ENCODE measurements at places on chromosomes 3 and 15.
A peak's percentile ranks its signal among the peaks of the same experiment; 100 is the strongest.

- DNase-seq: peak; percentile 23
Observed at GRCh38 chr3:106482451-106482850, 613.6 kb upstream of the CBLB start.

DNA sequence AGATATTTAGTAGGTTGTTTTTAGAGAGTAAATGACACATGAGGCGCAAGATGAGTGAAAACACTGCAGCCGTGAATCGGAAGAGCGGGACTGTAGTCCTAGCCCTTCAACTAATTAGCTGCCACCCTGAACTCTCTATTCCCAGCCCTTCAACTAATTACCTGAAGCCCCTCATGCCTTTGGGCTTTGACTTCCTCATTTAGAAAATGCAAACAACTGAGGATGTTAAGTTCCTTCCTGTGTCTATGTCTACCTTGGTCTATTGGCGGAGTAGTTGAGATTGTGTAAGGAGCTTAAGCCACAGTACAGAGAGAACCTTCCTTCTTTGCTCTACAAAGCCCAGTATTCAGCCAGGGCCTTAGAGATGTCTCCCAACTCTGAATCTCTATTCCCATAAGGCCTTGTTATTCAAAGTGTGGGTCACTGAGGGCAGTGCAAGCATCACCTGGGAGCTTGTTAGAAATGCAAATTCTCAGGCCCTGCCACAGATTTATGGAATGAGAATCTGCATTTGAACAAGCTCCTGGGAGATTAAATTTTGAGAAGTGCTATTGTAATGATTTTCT lies 71.8 kb upstream of the SCN5A start:
- DNase-seq: no peak

- no peak for DNase-seq
Observed at GRCh38 chr15:57297163-57297593, 79.1 kb upstream of the CGNL1 start.

DNA sequence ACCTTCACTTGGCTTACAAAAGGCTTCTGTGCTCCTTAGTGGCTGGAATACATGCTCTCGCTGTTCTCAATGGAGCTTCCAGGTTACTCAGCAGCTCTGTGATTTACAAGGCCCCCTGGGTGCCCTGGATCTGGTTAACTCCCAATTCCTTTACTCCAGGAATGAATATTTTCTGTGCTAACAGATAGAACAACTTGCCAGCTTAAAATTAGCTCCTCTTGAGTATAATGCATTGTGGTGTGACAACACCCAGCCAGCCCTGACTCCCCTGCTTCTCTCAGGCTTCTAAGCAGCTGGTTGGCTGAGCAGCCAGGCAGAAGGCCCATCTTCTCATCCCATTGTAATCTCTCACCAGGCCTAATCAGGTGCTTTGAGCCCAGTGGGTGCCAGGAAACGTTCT lies 246.4 kb downstream of the ALCAM start:
- DNase-seq: peak; percentile 44

DNA sequence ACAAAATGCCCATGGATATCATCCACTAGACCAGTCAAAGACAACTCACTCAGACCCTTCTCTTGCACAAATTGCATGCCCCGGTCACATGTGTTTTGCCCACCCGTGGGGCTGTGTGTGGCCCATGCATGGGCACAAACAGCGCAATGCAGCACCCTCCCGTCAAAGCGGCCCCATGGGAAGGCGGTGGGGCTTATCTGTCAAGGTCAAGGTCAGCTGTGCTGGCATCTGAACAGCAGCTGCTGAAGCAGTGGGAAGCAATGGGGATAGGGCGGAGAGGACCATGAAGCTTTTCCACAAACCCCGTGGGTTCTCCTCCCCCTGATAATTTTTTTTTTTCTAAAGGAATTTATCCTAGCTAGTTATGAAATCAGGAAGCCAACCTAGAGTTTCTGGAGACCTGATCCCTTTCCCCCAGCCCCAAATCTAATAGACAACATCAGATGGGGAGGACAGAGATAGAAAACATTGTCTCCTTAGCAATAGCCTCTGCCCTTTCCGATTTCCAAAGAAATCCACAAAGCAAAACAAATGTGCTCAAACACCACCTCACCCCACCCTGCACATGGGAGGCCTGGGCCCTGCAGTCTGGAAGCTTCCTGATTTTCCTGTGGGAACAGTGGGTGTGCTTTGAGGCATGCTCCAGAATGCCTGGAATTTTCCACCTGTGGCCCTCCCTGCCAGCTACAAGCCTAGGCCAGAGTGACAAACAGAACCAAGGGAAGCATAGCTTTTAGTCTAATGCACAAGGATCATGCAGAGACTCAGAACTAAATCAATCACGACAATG lies 84.4 kb downstream of the BDH1 start:
- DNase-seq: no peak

DNA sequence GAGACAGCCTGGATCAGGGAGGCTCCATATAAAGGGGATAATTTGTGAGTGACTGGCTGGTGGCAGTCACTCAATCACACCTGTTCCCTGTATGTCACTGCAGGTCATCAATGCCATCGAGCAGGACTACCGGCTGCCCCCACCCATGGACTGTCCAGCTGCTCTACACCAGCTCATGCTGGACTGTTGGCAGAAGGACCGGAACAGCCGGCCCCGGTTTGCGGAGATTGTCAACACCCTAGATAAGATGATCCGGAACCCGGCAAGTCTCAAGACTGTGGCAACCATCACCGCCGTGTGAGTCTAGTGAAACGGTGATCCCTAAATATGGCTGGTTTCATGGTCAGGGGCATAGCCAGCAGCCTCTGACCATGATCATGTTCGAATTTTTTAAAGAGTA lies 453.2 kb downstream of the EPHB1 start:
- DNase-seq: no peak

GRCh38 chr15:43511012-43511885 lies 6.2 kb upstream of the MAP1A start:
- DNase-seq: no peak

DNA sequence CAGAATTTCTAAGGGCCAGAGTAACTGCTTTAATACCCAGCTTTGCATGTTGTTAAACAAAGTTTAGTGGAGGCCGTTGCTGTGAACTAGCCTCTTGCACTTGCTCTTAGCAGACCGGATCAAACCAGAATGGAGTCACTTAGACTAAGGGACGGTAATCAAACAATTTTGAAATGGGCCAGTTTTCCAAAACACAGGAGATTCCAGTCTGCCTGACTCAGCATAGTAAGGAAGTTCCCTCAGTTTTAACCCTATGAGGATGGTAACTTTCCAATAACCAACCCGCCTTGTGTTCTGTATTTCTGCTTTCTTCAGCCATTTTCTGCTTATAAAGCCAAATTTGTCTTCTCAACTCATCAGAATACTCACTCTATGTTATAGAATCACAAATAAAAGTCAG lies 77.2 kb upstream of the WDR72 start:
- no peak for DNase-seq

DNA sequence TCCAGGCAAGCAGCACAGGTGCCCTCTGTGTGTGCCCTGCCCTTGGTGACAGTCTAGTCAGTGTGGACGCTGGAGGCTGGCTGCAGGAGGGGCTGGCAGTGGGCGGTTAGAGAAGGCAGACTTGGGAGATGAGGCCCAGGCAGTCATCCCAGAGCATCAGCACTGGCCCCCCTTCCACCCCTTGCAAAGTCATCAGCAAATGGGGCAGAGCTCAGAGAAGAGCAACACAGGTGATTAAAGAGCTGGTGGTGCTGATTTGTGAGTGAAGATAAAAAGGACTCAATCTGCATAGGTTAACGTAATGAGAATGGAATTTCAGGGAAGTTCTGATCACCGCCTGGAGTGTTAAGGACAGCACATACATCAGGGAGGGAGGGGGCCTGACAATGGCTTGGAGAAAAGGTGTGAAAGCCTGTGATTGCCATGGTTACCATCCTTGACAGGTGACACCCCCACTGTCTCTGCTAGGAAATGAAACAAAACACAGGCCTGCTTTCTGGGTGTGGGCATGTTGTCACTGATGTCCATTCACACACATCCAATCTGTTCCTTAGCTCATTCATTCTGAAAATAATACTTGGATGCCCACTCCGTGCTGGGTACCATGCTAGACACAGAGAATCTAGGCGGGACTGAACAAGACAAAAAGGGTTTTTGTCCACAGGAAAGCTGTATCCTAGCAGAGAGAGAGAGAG lies 269.6 kb upstream of the ST8SIA2 start:
- DNase-seq: no peak

- peak; percentile 33 for DNase-seq
Observed at GRCh38 chr3:16357186-16358121, 92.4 kb downstream of the OXNAD1 start.

GRCh38 chr3:122101646-122102045 lies 46.5 kb downstream of the CD86 start:
- peak; percentile 11 for DNase-seq

DNA sequence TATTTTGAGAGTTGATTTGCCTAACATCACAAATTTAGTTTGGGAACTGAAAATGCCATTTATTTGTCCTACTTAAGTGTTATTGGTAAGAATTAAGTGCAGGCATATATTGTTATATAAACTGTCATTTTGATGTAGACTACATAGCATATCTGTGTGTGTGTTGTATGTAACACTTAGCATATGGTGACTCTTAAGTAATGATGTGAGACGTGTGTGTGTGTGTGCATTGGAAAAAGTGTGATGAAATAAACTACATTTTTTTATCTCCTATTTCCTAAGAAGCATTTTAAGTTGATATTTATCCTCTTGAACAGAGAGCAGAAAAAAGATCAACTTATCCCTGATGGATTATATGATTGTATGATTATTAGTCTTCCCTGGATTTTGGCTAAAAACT lies 588.2 kb upstream of the SUCLG2 start:
- DNase-seq: no peak

DNA sequence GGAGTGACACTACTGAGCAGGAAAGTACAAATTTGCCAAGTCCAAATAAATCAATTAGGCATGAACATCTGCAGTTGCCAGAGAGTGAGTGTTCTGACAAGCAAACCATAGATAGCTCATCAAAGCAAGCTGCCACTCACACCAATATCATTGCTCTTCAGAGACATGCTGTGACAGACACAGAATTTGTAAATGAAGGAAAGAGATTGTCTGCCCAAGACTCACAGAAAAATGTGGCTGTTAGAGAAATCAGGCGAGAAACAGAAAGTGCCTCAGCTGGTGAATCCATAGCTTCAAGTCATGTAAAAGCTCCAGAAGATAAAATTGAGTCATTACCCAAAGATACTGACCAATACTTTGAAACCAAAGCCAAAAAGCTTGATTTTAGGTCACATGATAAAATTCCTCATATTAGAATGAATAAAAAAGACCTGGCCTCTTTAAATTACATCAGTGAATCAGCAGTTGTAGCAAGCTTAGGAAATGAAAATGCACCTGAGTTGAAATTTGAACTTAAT lies 50.8 kb downstream of the CRYBG3 start:
- no peak for DNase-seq

DNA sequence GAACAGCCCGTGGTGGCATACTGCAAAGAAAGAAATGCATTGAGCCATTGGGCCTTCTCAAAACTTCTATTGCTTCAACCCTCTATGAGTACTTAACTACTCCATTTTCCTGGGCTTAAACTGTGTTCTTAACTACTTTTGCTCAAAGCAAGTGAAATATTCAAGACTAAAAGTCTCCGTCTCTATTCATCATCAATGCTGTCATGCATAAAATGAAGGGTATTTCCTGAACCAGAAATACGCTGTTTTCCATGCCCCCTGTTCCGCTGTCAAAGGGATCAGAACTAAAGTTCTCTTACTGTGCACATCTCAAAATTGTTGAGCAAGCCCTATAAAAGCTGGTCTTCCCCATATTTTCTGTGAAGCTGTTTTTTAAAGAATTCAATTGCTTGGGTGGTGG lies 20.3 kb downstream of the SIAH2 start:
- DNase-seq: no peak

- peak; percentile 93 for DNase-seq
Observed at GRCh38 chr3:197456261-197457091, 99.3 kb downstream of the BDH1 start.

- DNase-seq: no peak
Observed at GRCh38 chr15:30072630-30073029, 10.1 kb upstream of the GOLGA8J start.

DNA sequence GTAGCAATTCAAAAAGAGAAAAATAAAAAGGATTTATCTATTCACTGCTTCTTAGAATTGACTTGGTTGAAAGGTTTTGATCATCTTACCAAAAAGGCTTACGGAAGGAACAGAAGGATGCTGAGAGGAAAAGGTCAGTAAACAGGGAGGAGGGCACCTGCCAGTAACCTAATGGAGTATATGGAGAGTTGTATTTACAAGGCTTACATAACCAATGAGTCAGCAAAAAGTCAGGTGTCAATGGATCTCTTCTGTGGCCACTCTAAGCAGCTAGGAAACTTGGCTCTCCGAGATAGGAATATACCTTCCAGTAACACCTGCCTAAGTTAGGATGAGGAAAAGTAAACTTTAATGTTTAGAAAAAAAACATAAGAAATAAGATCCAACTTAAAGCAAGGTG lies 80.5 kb upstream of the PLXND1 start:
- no peak for DNase-seq

DNA sequence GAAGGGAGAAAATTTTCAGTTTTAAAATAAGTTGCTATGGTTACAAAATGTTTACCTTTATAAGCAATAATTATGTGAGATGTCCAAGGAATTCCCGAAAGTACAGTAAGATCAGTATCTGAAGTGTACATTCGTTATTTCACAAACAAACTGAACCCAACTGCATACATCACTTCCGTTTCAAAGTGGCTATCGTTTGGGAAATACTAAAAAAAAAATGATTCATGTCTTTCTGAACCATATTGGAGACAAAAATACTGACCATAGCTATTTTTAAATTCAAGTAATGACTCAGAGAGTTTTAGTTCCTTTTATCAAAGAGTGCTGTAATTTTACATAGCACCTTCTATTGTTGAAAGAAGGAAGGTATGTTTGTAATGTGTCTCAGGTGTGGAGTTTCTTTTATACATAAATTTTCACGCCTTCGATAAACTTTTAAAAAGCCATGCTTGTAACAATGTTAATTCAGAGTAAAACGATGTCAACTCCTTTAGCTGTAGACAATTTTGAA lies 8.0 kb upstream of the ANKRD28 start:
- DNase-seq: peak; percentile 66

- DNase-seq: peak; percentile 70
Observed at GRCh38 chr3:25849641-25850385, 59.9 kb downstream of the OXSM start.

DNA sequence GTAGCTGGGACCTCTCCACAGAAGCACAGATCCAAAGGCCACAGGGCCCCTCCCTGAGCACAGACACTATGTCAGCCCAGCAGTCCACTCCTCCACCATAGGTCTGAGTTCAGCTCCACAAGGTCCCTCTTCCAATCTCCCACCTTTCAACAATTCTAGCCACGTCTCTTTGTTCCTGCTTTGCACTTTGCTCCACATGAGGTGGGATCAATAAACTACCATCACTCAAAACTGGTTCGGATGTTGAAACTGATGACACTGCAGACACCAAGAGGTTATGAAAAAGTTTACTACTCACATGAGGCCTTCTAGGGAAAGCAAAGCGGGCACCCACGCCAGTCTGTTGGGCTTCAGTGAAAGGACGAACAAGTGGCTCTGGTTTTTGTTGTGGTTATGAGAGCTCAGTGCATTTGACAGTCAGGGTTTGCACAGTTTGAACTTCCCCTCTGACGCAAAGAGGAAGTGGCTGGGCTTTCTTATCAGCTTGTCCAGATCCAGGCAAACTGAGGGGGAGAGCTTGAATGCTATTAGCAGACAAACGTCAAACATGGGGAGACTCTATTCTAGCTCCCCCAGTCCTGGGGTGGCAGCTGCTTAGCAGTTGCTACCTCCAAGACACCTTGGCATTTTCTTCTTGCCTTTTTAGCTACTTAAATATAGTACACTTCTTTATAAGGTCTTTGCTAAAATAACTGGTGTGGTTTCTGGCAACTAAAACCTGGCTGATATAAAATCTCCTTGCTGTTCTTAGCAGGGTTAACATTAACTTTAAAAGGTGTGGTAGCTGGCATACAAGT lies 37.8 kb downstream of the ZNF445 start:
- no peak for DNase-seq

GRCh38 chr15:92184142-92184541 lies 209.5 kb upstream of the ST8SIA2 start:
- DNase-seq: no peak

All from fibroblast of skin of right quadriceps (primary cell).